ENCODE measurements at places on chromosomes 7 and 10. TPM values are rescaled to one million over a fixed set of nuclear protein-coding genes. Genes with fewer than 3 reads are reported as not detected.

The C10orf143 gene
- total RNA-seq: 9.2 TPM

The UNCX gene
- total RNA-seq: not detected

The CALHM3 gene
- total RNA-seq: not detected

The RABGEF1 gene
- total RNA-seq: 23.0 TPM

The SPDYE5 gene
- not detected for total RNA-seq

The GRM3 gene
- total RNA-seq: not detected

The LRRC18 gene
- not detected for total RNA-seq

The DNAJC12 gene
- total RNA-seq: not detected

The LIPJ gene
- 0.19 TPM for total RNA-seq

Data from CD4-positive, alpha-beta memory T cell (primary cell).